ENCODE measurements at places on chromosomes 2 and 18. TPM values are rescaled to one million over a fixed set of nuclear protein-coding genes. Genes with fewer than 3 reads are reported as not detected.

Gene CDC42EP3
- 24.1 TPM for total RNA-seq

- peak; percentile 62 for DNase-seq
Observed at GRCh38 chr2:69917852-69918251, 2.9 kb downstream of the MXD1 start.

DNA sequence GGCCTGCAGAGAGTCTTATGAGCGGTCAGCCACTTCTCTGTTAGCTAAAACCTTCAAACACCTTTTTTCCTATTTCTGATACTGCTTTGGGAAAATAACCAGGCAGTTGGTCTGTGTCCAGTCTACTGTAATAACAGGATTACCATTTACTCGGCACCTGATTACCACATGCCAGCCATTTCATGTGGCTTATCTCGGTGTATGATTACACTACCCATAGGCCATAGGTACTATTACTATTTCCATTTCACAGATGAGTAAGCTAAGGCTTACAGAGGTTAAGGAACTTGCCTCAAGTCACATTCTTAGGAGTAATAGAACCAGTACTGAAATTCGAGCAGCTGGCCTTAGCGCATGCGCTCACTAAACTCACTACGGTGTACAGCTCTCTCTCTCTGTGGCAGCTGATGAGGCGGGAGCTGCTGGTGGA lies 147.2 kb upstream of the L3MBTL4 start:
- DNase-seq = no peak

Gene GALNT3
- 7.7 TPM for total RNA-seq

Measured in MG63 (cell line).